Activated CD4-positive, alpha-beta T cell treated with anti-CD3 and anti-CD28 coated beads, Interleukin-2, Interleukin-6, amounts not matched to agents 100 ng/mL and 50 ng/mL, durations not matched to agents 16 hours and 8 hours (primary cell): ENCODE measurements at places on chromosomes 16 and 17.

DNA sequence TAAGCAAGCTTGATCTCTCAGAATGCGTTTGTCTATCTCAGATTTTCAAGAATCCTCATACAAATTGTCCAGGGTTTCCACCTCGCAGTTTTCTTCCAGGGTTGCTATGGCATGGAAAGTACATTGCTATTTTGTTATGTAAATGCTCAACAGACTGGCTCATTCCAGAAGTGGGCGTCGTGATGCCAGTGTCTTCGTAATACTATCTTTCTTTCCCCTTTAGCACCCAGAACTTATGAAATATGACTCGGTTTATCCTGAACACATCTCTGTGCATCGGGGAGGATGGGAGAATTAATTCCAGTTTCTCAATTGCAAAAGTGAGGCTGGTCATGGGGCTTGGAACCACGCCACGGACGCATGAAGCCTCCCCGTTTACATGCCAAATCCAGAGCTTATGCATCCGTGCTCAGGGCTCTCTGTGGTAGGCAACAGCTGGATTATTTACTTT is 405.0 kb downstream of the WWOX start:
- DNase-seq = no peak

GRCh38 chr16:11903906-11904305 is 11.8 kb downstream of the GSPT1 start:
- DNase-seq = no peak

DNA sequence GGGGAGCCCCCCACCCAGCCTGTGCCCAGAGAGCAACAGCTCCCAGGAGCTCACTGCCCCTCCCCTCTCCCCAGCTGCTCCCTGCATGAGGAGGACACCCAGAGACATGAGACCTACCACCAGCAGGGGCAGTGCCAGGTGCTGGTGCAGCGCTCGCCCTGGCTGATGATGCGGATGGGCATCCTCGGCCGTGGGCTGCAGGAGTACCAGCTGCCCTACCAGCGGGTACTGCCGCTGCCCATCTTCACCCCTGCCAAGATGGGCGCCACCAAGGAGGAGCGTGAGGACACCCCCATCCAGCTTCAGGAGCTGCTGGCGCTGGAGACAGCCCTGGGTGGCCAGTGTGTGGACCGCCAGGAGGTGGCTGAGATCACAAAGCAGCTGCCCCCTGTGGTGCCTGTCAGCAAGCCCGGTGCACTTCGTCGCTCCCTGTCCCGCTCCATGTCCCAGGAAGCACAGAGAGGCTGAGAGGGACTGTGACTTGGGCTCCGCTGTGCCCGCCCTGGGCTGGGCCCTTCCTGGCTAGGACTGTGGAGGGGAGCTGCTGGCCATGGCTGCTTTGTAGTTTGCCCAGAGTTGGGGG is 584 bp downstream of the TCAP start:
- DNase-seq = no peak

DNA sequence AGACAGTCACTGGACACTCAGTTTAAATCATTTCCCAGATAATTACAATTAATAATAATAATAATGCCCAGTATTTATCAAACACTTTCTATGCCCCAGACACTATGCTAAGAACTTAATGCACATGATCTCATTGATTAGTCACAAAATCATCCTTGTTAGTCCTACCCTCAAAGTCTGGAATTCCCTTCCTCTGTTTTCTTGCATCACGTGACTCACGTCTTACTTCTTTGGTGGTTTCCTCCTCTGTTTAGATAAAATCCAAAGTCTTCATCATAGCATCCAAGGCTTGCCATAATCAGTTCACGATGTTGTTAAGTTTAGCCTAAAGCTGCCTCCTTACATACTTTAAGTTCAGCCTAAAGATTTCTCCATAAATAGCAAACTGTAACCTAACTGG is 471.9 kb downstream of the PMP22 start:
- no peak for DNase-seq

DNA sequence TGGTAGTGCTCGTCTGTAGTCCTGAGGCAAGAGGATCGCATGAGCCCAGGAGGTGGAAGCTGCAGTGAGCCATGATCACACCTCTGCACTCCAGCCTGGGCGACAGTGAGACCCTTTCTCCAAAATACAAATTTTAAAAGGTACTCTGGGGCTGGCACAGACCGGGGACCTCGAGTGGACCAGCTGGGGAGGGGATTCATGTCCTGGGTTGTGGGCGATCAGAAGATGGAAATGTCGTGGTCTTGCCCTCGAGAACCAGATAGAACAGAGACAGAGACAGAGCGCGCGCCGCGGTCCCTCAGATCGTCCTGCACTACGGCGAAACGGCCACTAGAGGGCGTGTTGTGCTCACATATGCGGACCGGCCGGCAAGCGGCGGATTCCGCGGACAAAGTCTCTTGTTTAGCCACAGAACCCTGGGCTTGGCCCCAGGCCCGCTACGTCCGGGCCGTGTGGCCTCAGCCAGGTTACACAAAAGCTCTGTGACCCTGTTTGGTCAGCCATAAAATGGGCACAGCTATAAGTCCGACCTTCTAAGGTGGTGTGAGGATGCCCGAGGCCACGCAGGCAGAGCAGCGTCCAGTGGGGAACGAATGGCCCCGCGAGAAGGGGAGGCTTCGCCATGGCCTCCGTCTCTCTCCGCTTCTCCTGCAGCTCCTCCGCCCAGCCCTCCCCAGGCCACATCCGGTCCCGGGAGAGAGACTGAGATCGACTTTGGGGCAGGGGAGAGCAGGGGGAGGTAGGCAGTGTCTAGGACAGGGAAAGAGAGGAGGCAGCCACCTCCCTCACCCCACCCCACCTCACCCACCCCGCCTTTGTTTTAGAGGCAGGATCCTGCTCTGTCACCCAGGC is 14.6 kb upstream of the SBK1 start:
- DNase-seq = peak; percentile 88
